ENCODE measurements at places on chromosomes 12 and 14.
A peak's percentile ranks its signal among the peaks of the same experiment; 100 is the strongest.

DNA sequence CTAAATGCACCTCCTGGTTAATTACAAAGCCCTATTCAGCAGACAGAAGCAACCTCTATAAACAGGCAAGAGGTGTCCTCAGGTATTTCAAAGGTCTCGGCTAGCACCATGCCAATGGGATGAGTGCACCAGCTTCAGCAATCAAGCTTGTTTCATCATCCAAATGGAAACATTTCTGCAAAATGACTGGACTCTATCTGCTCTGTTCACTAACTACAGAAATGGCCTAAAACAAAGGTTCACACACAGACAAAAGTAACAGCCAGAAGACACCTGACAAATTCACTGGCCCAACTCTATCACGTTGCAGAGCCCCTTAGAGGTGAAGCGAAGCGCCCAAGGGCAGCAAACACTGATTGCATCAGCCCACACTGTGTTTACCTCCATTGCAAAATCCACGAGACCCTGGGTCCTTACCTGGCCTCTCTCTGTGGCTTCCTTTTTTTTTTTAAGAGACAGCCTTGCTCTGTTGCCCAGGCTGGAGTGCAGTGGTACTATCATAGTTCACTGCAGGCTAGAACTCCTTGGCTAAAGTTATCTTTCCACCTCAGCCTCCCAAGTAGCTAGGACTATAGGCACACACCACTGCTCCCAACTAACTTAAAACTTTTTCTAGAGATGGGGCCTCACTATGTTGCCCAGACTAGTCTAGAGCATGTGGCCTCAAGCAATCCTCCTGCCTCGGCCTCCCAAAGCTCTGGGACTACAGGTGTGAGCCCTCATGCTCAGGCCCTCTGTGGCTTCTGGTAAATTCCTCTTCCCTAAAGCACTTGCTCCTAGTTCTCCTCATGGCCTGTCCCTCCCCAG lies 8.5 kb upstream of the SYNE3 start:
- no peak for DNase-seq

DNA sequence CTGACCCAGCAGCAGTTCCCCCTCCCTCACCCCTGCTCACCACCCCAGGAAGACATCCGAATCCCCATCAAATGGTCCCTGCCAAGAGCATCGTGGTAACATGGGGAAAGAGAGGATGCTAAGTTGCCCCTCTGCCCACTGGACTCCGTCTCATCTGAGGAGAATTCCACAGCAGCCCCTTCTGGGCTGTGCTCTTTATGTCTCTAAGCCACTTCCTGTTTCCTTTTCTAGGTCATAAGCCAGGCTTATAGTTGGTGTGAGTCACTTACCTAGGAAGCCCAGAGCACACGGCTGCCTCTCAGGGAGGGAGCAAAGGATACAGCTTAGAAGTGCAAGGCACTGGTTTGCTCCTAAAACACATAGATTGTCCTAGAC lies 76.0 kb downstream of the VCPKMT start:
- DNase-seq = peak; percentile 57

- DNase-seq = no peak
Measured at GRCh38 chr12:32118806-32119205, 12.2 kb downstream of the BICD1 start.

DNA sequence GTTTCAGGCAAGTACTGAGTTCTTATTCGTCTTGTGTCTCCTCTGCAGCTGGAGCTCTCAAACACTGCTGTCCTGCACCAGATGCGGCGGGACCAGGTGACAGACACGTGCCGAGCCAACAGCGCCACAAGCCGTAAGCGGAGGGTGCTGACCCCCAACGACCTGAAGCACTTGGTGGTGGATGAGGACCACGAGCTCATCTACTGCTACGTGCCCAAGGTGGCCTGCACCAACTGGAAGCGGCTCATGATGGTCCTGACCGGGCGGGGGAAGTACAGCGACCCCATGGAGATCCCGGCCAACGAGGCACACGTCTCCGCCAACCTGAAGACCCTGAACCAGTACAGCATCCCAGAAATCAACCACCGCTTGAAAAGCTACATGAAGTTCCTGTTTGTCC lies 201.2 kb downstream of the SLC41A2 start:
- no peak for DNase-seq

DNA sequence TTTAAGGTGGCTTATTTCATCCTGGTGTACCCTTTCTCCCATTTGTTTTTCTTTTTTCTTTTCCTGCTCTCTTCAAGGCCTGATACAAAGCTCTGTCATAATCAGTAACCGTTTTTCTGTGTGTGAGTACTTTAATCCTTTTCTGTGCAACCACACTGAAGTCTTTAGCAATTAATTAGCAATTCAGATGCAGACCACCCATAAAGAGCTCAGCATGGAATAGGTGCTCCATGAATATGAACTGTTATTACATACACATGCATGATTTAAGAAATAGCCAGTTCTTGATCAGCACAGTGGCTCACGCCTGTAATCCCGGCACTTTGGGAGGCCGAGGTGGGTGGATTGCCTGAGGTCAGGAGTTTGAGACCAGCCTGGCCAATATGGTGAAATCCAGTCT lies 1386.6 kb downstream of the AACS start:
- DNase-seq = no peak

- peak; percentile 76 for DNase-seq
Measured at GRCh38 chr12:58540480-58541299, 379.6 kb downstream of the LRIG3 start.

DNA sequence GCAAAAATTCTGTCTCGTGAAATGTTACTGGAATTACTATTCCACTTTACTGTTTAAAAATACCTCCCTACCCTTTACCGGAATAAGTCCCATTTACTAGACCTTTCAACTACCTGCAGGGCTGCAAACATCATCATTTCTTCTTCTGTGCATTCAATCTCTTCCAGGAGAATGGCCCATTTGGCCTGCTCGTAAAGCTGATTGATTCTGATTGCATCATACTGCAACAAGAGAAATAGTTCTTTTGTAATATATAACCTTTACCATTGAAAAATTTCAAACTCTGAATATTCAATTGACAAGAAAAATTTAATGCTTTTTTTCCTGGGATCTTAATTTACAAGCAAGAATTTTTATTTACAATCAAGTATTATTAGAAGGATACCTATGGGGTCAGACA lies 72.4 kb downstream of the FERMT2 start:
- DNase-seq = no peak

- no peak for DNase-seq
Measured at GRCh38 chr12:18165422-18165871, 75.5 kb upstream of the RERGL start.

- peak; percentile 95 for DNase-seq
Measured at GRCh38 chr12:80580254-80580653, 127.2 kb upstream of the MYF6 start.

- DNase-seq = peak; percentile 39
Measured at GRCh38 chr12:75658901-75659823, 147.8 kb upstream of the KRR1 start.

DNA sequence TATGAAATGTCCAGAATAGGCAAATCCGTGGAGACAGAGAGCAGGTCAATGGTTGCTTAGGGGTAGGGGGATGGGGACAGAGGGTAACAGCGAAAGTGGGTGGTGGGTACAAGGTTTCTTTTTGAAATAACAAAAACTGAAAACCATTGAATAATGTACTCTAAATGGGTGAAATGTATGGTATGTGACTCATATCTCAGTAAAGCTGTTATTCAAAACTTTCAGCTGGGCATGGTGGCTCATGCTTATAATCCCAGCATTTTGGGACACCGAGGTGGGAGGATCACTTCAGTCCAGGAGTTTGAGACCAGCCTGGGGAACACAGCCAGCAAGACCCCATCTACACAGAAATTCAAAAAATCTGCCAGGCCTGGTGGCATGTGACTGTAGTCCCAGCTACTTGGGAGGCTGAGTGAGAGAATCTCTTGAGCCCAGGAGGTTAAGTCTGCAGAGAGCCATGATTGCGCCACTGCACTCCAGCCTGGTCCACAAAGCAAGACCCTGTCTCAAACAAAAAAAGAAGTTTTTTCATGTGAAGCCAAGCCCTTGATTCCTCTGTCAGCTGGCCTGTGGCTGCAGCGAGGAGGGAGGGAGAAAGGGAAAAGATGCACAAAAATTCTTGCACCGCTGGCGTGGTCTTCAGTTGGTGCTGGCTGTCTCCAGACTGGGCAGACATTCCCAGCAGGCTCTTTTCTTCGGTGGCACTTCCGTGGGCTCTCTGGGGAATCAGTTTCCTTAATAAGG lies 248.2 kb downstream of the SLC41A2 start:
- no peak for DNase-seq

- DNase-seq = peak; percentile 32
Measured at GRCh38 chr14:63677891-63678379, 36.3 kb upstream of the WDR89 start.

DNA sequence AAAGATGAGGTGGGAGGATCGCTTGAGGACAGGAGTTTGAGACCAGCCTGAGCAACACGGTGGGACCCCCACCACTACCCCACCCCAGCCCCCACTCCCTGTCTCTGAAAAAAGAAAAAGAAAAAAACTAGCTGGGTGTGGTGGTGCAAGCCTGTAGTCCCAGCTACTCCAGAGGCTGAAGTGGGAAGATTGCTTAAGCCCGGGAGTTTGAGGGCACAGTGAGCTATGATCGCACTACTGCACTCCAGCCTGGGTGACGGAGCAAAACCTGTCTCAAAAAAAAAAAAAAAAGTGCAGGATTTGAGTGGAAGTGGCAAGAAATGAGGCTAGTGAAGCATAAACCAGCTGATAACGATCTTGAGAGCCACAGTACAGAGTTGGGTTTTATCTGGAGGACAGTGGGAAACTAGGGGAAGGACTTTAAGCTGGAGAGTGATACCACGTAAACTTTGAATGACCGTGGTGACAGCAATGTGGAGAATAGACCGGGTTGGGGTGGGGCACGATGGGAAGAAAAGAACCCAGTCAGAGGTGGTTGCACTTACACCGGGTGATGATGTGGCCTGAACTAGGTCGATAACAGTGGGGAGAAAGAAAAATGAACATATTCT lies 85.3 kb downstream of the TMEM260 start:
- no peak for DNase-seq

GRCh38 chr12:129693731-129694130 lies 210.1 kb downstream of the TMEM132D start:
- no peak for DNase-seq

- no peak for DNase-seq
Measured at GRCh38 chr14:90455100-90455571, 58.3 kb downstream of the CALM1 start.
